Activated CD4-positive, CD25-positive, alpha-beta regulatory T cell treated with anti-CD3 and anti-CD28 coated beads, Interleukin-2, amount 50 U/mL, for 24 hours (primary cell): ENCODE measurements at places on chromosomes 5 and 9.

GRCh38 chr5:168793841-168794837 lies 215.0 kb upstream of the PANK3 start:
- ATAC-seq: no peak

GRCh38 chr5:79107020-79107796 lies 4.4 kb upstream of the BHMT start:
- ATAC-seq: no peak

DNA sequence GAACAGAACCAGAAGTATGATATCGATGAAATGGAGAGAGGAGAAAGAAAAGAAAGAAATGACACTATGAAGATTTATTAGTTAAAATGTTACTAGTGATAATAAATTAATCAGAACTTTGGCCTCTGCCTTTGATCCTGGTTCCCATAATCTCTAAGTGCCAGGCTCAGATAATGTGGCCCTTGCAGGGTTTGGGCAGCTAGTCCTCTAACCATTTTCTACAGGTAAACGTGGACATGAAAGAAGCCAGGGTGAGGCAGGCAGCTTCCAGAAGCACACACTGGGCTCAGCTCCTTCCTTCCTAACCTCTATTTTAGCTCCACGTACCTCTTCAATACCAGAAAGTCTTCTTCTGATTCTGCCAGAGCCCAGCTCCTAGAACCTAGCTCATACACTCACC lies 30.6 kb downstream of the SYK start:
- ATAC-seq: no peak

DNA sequence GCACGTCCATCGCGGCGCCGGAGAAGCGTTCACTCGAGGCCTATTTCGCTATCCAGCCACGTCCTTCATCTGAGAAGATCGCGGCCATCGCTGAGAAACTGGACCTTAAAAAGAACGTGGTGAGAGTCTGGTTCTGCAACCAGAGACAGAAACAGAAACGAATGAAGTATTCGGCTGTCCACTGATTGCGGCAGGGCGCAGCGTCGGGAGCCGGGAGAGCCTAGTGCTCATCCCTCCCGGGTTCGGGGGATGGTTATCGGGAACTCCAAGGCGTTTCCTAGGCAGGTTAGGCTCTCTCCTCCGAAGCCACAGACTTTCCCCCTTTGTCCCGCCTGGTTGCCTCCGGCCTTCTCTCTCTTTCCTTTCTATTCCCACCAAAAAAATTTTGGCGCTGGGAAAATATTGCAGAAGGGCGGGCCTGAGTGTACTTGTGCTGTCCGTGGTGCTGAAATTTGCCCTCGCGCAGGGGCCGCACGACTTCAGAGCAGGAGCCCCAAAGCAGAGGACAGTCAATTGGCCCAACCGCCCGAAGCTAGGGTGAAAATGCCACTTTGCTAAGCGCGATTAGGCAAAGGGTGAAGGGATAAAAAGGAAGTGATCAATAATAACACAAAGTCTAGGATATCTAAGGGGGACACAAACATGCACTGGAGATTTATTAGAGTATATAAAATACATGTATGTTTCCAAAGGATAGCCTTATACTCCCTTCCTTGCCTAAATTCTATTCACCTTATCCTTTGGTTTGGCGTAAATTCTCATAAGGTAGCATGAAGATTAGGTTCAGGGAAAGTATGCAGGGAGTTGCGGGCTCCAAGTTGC lies 1.8 kb downstream of the POU4F3 start:
- no peak for ATAC-seq

- no peak for ATAC-seq
Observed at GRCh38 chr5:107466233-107466769, 204.4 kb downstream of the EFNA5 start.

GRCh38 chr5:139392678-139393496 lies 2.0 kb downstream of the PROB1 start:
- ATAC-seq: peak; percentile 68

GRCh38 chr9:23707249-23707648 lies 118.8 kb downstream of the ELAVL2 start:
- ATAC-seq: no peak

DNA sequence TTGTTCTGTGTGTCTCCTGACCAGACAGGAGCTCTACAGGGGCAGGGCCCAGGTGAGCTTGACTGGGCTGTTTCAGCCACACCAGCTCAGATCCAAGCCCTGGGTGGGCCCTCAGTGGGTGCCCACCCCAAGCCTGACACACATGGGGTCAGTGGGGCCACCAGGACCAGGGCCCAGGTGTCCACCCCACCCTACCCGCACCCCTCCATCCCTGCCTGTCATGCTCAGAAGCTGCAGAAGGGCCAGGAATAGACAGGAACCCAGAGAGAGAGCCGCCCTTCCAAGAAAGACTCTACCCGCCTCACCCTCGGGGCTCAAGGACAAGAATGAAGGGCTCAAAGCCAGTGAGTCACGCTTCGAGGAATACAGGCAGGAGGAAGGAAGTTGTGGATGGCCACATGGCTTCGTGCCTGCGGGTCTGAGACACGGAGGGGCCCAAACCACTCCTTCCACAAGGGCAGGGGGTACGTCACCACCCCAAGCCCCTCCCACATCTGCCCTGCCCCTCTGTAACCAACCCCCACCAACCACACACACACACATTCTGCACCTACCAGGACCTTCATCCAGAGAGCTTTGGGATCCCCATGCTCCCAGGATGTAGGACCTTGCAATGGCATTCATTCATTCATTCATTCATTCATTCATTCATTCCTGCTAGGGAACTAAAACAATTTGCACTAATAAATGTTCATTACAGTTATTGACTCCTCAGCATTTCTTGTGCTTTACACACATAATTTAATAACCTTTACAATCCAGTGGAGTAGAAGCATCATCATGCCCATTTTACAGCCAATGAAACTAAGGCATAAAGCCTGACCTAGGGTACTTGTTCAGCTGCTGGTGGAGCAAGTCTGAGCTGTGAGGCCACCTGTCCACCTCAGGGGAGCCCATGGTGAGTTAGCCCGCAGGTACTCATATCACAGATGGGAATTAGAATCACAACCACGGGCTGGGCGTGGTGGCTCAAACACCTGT lies 55.9 kb upstream of the STXBP1 start:
- peak; percentile 88 for ATAC-seq

- ATAC-seq: no peak
Observed at GRCh38 chr9:90840696-90841095, 39.1 kb downstream of the SYK start.

DNA sequence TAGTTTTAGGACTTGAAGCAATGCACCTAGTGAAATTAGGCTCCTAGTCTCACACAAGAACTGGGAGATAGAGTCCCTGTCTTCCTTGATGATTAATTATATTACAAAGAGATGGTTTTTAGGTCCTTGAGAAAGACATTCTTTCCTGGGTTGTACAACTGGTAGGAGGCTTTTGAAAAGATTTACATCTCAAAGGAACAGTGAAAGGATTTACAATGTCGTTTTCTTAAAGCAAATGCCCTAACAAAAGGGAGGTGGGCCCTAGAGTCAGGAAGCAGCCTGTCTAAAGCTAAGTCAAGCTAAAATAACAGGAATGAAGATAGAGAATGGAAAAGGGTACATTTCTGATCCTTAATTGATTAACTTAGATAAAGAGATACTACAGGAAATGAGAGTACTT lies 102.2 kb upstream of the IL7R start:
- no peak for ATAC-seq

DNA sequence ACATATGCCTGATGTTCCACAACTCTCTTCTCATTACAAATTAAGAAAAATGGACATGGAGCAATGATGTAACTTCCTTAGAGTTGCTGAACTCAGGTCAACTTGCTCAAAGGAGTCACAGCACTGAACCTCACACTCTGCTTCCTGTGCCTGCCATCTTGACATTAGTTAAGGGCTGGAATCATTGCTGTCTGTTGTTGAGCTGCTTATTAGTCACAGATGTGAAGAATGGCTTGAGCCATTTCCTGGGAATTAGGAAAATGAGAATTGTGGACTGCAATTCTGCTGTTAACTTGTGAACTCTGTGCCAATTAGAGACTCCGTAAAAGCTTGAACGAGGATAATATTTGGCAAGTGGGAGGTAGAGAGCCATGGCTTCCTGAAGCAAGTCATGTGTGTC lies 212.0 kb downstream of the ADAMTS12 start:
- no peak for ATAC-seq

DNA sequence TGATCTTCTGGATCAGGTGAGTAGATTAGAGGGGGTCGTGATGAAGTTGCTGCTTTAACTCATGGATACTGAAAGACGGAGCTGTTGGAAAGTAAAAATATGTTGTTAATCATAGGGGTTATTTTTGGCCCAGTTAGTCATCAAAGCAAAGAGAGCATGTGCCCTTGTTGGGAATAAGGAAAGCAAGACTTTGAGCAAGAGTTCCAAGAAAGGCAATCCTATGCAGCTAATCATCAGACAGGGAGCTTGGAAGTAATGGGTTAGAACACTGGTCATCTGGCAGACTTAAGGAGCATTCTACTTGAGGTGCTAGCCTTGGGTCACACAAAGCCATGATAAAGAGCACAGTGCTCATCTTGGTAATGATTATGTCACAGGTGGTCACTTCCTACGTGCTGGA lies 18.3 kb downstream of the ASPN start:
- ATAC-seq: no peak

- ATAC-seq: no peak
Observed at GRCh38 chr9:120917929-120918762, 8.4 kb downstream of the TRAF1 start.

- no peak for ATAC-seq
Observed at GRCh38 chr9:108048406-108049025, 558.9 kb upstream of the KLF4 start.

DNA sequence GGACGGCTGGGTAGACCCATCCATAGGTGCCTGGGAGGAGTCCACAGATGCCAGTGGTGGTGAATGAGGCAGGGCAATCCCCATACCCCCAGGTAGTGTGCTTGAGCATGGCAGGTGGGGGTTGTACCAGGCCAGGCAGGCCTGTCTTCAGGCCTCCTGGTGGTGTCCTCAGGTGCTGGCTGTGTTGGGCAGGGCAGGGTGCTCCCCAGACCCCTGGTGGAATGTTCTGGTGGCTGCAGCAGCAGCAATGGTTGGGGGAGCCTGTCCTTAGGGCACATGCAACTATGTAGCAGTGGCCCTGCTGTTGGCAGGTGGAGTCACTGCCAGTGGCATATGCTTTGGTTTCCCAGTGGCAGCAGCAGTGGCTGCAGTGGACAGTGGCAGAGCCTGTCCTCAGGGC lies 10.0 kb downstream of the ALG2 start:
- no peak for ATAC-seq

DNA sequence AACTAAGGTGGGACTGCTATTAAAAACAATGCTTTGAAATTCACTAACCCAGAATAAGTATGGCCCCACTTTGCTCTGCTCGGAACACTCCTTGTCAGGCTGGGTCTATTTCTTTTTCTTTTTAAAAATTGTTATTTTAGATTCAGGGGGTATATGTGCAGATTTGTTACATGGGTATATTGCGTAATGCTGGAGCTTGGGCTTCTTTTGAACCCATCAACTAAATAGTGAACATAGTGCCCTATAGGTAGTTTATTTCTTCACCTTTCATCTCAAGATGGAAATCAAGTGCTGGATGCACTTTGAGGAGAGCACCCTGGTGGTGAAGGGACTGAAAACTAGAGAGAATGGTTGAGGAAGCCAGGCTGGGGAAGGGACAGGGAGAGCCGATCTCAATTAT lies 51.0 kb downstream of the GLRA1 start:
- no peak for ATAC-seq

DNA sequence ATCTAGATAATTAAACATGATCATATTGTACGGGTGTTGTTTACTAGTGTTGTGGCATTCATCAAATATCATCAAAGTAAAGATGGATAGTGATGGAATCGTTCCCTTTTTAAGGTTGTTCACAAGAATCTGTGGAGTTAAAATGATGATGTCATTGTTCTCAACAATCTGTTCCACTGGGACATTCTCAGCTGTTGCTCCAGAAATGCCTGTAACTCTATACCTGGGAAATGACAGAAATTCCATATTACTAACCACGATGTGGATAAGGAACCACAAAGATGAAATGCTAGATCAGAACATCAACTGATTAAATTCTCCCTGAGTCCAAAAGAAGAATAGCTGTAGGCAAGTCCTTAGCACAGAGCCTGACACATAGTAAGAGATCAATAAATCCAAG lies 38.0 kb downstream of the RIGI start:
- ATAC-seq: no peak

DNA sequence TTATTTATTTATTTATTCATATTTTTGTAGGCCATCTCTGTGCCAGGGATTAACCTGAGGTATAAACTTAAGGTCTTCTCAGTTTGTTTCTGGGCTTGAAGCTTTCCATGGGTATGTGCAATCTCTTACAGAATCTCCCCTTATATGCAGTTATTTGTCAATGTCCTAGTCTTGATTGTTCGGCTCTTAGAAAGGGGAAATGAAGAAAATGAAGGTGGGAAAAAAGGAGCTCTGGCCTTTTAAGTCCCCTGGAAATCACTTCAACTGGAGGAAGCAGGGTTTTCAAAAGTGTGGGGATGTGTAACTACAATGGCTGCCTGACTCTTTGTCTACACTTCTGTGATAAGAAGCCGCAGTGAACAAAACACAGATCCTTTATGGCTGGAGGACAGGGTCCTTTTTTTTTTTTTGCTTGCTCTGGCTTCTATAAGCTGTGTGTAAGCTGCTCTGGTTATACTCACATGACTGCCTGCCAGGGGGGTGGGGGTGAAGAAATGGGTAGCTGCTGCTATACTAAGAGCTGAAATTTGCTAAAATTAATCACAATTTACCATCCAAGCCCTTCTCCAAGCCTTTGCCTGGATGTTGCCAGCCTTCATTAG lies 33.7 kb downstream of the CENPP start:
- no peak for ATAC-seq

DNA sequence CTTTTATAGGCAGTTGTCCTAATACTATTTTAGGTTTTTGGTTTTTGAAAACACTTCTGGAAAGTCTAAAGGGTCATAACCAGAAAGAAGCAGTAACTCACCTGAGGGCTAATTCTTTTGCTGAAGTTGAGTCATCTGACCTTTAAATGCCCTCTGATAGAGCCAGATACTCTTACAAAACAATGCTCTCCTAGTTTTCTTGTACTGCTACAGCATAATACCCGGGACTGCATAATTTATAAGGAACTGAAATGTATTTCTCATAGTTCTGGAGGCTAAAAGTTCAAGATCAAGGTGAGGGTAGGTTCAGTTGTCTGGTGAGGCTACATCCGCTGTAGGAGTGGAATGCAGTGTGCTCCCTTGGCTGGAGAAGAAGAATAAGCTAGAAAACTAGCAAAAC lies 670.3 kb downstream of the TLE4 start:
- ATAC-seq: no peak

- no peak for ATAC-seq
Observed at GRCh38 chr9:21966140-21966851, 27.9 kb downstream of the CDKN2A start.

- ATAC-seq: no peak
Observed at GRCh38 chr9:89574309-89574708, 30.5 kb upstream of the GADD45G start.
